ENCODE measurements at places on chromosomes 3 and 15. TPM values are rescaled to one million over a fixed set of nuclear protein-coding genes. Genes with fewer than 3 reads are reported as not detected.
A peak's percentile ranks its signal among the peaks of the same experiment; 100 is the strongest.

DNA sequence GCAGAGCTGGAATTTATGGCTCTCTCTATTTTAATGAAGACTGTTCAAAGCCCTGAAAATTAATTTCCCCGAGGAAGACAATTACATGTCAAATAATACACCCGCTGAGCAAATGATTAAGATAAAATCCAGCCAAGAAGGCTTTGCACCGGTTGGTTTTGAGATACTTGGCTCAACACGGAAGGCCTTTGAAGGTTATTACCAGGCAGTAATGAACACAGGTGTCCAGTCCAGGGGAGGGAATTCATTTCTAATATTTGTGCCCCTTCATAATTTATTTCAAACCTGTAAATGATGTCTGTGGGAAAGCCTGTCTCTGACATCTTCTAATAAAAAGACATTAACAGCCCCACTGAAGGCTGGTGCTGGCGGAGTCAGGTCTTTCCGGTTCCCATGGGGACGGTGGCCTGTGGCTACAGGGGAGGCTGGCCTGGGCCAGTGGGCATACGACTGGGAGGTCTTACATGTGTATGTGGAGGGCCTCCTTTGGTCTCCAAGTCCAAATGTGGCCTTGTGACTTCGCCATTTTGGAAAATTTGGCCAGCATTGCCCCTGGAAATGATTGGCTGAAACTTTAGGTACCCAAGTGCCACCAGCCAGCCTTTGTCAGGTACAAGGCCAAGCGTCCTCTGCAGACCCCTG, 49.9 kb upstream of the IQSEC1 start:
- no peak for DNase-seq

DNA sequence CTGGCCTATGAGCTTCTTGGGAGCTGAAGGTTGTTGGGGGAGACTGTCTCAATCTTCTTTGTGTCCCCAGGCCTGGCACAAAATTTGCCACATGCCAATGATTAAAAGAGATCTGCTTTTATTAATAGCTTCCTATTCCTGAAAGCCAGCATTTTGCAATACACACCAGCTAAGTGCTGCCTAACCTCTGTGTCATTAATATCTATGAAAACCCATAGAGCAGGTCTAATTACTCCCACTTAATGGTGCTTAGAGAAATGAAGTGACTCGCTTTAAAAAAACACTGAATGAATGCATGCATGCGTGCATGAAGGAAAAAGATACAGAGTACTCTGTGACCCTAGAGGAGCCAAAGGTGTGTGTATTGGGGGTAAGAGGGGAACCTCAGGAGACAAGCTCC, 55.0 kb downstream of the SLC6A1 start:
- no peak for DNase-seq

DNA sequence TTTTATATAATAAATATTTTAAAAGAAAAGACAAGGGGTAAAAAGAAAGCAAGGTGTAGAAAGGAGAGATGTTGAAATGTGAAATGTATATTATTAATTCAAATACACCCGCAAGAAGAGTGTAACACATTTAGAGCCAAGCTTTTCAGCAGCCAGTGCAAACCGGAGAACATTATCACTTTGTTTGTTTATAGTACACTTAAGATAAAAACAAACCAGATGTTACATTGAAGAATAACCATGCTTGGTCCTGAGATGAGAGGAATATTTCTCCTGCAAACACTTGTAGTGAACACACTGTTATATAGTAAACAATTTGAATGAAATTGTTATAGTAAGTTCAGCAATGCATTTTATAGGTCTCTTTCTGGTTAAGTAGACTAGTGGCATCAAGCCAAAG, 1441.5 kb downstream of the OTOL1 start:
- no peak for DNase-seq

GRCh38 chr3:31879365-31879764, 101.7 kb downstream of the OSBPL10 start:
- no peak for DNase-seq

- DNase-seq = peak; percentile 52
These were observed 81.5 kb upstream of the CDIN1 start for GRCh38 chr15:36497901-36498300.

DNA sequence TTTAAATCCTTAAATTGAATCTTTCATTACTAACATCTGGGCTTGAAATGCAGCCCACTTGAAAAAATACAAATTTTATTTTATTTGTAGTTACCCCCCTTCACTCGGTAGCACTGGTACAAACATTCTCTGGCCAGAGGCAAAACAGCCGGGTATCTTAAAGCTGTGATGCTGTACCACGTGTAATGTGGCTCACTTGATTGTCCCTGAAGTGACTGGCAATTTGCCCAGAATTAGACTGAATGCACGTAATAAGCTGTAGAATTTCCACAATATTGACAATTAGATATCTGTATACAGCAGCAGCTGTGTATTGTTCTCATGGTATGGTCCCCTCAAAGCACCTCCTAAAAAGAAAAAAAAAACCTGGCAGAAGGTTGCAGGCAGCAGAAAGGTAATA, 192.8 kb upstream of the TBC1D5 start:
- DNase-seq = no peak

DNA sequence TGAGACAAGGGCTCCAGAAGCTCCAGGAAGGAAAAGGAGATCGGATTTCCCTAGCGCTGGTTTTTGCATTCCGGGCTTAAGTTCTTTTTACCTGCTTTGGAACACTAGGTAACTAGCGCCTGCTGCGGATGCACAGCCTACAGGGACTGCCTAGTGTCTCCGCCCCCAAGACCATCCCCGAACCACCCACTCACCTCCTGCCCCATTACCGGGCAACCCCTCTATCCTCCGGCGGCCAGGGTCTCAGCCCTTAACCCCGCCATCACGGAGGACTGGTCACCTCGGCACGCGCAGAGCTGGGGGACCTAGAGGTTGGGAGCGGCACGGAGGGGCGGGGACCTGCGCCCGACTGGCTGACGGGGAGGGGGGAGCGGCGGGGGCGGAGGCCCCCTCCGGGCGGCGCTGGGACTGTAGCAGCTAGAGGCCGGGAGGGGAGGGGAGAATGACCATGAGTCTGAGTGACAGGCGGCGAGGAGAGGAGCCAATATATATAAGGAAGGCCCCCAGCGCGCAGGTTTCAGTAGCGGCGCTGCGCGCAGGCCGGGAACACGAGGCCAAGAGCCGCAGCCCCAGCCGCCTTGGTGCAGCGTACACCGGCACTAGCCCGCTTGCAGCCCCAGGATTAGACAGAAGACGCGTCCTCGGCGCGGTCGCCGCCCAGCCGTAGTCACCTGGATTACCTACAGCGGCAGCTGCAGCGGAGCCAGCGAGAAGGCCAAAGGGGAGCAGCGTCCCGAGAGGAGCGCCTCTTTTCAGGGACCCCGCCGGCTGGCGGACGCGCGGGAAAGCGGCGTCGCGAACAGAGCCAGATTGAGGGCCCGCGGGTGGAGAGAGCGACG, at the start of gene DLL4:
Gene DLL4 (plus strand): TSS at position 520 of the 839 bp plus-strand sequence. CDS start 329 bp downstream, outside the sequence.
- no peak for DNase-seq

TJP1 gene
- 142 TPM for total RNA-seq

GRCh38 chr15:77038312-77039216, 32.3 kb downstream of the TSPAN3 start:
- no peak for DNase-seq

DNA sequence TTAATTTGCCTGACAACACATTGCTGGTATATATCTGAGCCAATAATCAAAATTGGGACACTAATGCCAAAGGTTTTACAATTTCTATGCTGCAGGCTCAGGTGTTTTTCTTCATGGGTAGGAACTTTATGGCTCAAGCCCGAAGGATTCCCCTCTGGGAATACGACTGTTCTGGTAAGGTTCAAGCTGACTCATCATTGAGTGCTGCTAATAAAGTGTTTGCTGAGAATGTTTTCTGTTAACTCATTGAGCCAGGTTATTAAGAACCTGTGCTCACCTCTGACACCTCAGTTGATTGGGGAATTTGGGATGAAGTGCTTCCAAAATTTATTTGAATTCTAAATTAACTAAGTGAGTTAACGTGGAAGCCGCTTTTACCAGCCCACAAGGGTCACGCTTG, 135.8 kb upstream of the CTDSPL start:
- no peak for DNase-seq

DNA sequence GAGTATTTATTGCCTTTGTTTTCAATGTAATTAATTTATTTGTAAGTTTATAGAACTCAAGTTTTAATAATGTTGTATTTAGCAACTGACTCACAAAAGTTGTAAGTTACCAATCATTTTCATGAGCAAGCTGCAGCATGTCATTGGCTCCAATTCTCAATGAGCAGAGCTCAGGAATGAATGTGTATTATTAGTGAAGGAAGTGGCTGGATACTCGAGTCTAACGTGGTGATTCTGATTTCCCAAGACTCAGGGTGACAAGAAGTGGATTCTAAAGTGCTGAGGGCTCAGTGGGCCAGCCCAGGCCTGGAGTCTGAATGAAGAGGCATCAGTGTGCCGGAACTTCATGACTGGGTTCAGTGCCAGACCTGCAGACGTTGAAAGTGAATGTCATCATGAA, 39.6 kb downstream of the CLDN11 start:
- no peak for DNase-seq

DNA sequence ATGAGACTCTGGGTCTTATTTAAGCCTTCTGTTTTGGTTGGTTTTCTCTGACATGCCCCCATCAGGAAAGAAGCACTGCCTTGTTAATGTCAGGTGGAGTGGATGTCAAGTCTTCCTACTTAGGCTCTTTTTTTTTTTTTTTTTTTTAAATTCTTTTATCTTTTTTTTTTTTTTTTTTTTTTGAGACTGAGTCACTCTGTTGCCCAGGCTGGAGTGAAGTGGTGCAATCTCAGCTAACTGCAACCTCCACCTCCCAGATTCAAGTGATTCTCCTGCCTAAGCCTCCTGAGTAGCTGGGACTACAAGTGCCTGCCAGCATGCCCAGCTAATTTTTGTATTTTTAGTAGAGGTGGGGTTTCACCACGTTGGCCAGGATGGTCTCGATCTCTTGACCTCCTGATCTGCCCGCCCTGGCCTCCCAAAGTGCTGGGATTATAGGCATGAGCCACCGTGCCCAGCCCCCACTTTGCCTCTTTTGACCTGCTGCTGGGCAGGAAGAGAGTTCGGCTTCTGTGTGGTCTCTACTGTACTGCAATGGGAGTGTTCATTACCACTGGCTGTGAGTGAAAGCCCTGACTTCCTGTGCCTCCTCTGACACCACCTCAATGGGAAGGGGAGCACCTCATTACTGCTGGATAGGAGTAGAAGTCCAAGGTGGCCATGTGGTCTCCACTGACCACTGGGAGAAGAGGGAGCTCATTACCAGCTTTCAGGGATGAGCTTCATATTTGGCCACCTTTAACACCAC, 10.9 kb downstream of the CTDSPL start:
- no peak for DNase-seq
